ENCODE measurements at places on chromosomes 3 and 15.

DNA sequence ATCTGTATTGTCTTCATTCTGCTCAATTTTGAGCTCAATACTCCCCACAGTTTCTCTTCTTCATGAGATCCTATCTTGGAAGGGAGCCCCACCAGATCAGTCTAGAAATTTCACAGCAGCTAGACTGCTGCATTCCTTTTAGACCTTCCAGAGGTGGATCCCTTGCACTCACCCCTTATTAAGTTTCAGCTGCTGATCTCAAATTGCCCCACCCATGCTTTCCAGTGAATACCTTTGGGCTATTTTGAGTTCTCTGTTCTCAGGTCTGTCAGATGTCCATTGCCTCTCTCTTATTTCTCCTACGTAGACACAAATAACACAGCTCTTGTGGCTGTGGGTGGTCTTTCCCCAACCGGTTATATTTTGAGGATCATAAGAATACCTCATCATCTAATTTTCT, 60.8 kb downstream of the GPR156 start:
- no peak for DNase-seq

- DNase-seq = no peak
Observed at GRCh38 chr3:134941820-134942219, 146.8 kb downstream of the EPHB1 start.

DNA sequence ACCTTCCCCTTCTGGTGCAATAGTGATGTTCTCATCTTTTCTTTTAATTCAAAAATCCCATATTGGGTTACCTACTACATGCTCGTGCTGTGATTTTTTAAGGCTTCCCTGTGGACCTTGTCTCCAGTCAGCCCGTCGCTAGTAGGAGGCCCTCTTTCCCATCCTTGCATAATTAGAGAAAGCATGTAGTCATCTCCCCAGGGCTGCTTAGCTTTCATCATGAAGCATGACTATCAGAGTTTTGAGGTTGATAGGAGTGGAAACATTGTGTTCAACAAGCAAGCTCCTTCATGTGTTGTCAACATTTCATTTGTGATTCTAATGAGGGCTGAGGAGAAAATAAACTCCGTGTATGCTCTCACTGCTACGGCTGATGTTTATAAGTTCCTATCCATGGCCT, 8.7 kb upstream of the LRTM1 start:
- DNase-seq = no peak

DNA sequence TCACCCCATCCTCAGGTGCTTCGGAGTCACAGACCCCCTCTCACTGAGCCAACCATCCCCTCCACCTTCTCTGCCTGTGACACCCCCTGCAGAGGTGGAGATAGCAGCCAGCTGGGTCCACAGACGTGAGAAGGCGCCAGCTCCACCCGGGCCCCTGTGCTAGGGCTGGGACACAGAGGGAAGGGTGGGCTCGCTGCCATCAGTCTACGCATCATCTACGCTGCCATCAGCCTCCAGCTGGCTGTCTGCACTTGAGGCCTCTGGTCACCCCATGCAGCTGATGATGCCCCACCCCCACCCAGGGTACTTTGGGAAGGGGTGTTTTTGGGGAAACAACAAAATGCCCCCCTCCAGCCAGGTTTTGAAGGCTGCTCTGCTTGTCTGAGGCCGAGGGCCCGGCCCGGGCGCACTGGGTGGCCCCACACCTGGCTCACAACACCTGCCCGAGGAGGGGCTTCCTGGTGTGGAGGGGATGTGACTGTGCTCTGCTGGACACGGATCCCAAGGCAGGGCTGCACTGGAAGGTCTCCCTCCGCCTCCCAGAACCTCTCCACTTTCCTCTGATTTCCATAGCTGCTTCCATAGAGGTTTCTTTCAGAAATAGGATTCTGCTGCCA, 163.4 kb upstream of the IQSEC1 start:
- no peak for DNase-seq

- DNase-seq = no peak
Observed at GRCh38 chr15:101599091-101599490, 53.1 kb downstream of the TM2D3 start.

DNA sequence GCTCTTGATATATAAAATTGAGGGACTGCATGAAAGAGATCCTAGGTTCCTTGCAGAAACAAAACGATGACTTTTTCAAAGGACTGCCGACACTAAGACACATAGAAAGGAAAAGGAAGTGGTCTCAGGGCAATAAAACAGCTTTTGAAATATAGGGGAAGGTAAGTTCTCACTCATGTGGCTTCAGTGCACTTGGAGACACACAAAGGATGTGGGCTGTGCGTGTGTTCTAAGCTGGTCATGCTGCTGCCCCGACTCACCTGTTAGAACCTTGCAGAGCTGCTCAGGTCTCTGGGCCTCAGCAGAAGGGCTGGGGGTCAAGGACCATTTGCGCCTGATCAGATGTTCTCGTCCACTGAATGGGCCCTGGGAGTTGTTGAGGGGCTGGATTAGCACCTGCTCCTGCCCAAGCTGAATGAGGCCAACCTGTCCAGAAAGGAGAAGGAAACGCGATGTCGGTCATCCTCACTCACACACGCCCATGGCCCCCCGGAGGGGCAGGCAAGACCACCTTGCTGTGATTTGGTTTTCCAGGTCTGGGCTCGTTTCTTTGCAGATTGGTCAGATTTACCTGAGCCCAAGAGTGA, 11.1 kb downstream of the ADAMTS17 start:
- no peak for DNase-seq

GRCh38 chr3:124741027-124741426, 10.8 kb downstream of the UMPS start:
- DNase-seq = no peak

DNA sequence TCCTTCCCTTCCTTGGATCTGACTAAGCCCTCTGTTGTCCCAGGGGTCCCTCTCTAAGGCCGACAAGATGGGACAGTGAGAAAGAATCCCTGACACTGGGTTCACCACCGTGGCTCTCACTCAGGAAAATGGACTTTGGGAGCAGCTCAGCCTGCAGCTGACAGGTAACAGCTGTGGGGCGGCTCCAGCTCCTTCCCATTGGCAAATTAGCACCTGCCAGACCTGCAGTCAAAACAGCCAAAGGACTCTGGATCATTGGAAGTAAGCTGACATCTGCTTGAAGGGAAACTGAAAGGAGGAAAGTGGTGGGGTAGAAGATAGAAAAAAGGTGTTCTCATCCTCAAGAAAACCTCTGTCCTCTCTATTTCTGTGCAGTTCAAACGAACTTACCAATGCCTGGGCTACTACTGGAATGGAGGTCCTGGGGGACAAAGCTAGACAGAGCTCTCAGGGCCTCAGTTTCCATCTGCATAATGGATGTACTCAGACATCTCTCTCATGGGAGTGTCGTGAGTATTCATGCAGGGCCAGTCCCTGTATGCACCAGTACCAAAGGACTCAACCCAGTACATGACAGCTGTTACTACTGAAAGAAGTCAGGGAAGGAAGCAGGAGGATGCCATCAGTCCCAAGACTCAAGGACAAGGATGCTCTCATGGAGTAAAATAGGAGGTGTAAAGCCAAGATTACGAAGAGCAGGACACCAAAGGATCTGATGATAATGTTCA, 53.6 kb upstream of the DCLK3 start:
- no peak for DNase-seq
